ENCODE measurements at places on chromosomes 7 and 10.

- H3K4me3 ChIP-seq = no peak overlapping the region
- no peaks in the 10 kb centered on the region for H3K4me1 ChIP-seq
- no peak overlapping the region for H3K27ac ChIP-seq
- no peaks in the 10 kb centered on the region for H3K27me3 ChIP-seq
- DNase-seq = no peak
Measured at GRCh38 chr7:120995654-120996053, 7.1 kb downstream of the CPED1 start.

GRCh38 chr10:61321041-61321857, 131.9 kb downstream of the TMEM26 start:
- no peak overlapping the region for H3K27ac ChIP-seq
- H3K4me3 ChIP-seq = no peak overlapping the region
- no peaks in the 10 kb centered on the region for H3K4me1 ChIP-seq
- no peak for DNase-seq

- H3K4me3 ChIP-seq = no peak overlapping the region
- no peaks in the 10 kb centered on the region for H3K36me3 ChIP-seq
- H3K4me1 ChIP-seq = no peaks in the 10 kb centered on the region
- no peak for DNase-seq
- no peak overlapping the region for H3K27ac ChIP-seq
Measured at GRCh38 chr10:113538151-113538550, 14.7 kb upstream of the HABP2 start.

GRCh38 chr10:132941640-132942051, 724 bp downstream of the CFAP46 start:
- H3K27ac ChIP-seq = no peak overlapping the region
- no peaks in the 10 kb centered on the region for H3K27me3 ChIP-seq
- no peaks in the 10 kb centered on the region for H3K4me1 ChIP-seq
- no peak overlapping the region for H3K4me3 ChIP-seq

DNA sequence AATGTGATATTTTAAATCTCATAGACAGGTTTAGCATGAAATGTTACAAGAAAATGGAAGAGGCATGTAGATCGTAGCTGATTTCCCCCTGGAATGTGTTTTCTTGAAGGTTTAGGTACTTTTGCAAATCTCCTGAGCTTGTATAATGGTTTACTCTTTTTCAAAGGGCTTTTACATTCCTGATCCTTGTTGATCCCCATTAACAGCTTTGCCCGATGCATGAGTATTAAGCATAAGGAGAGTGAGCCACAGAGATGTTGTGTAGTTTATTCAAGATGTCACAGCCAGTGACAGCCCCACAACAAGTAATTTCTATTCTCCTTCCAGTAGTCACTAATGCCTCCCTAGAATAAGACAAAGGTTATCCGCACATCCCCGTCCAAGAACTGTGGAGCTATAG, 103.7 kb downstream of the SKIDA1 start:
- DNase-seq = no peak
- no peak overlapping the region for H3K4me3 ChIP-seq
- no peaks in the 10 kb centered on the region for H3K4me1 ChIP-seq
- no peaks in the 10 kb centered on the region for H3K36me3 ChIP-seq

DNA sequence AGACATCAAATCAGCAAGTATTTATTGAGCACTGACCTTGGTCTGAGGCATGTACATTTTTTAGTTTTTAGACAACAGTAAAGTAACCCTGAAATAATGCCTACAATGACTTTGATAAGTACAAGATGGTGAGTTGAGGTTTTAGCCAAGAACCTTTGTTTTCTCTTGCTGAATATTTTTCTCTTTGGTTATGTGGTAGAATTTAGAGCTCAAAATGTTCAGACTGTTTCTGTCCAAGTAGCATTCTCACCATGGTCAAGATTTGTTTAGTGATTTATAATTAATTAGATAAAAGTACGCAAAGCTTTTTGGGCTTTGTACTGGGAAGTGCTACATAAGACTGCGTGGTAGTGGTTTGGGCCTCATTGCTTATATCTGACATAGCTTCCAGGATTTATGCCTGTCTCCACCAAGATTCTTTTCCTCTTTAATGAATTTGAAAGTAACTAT, 102.4 kb downstream of the KAT6B start:
- H3K4me1 ChIP-seq = peaks cover 4% of the 10 kb centered on the region
- no peaks in the 10 kb centered on the region for H3K27me3 ChIP-seq
- no peak overlapping the region for H3K4me3 ChIP-seq
- no peak for DNase-seq

- no peaks in the 10 kb centered on the region for H3K27me3 ChIP-seq
- no peak for DNase-seq
- H3K4me3 ChIP-seq = no peak overlapping the region
- no peak overlapping the region for H3K27ac ChIP-seq
Measured at GRCh38 chr10:114078346-114078745, 34.7 kb downstream of the ADRB1 start.

DNA sequence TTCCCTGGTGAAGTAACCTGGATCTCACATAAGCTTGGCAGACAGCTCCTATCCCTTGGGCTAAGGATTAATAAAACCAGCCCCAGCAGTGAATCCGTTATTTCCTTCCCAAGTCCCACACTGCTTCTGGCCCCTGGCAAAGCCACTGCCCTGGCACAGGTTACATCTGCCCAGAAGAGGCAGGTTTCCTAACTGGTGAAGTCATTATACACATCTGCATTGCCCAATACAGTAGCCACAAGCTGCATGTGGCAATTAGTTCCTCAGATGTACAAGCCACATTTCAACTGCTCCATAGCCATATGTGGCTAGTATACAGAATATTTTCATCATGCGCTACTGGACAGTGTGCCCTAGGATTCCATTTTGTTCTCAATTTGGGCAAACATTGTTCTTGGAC, 273.0 kb downstream of the GRM8 start:
- H3K4me3 ChIP-seq = no peak overlapping the region
- no peak overlapping the region for H3K27ac ChIP-seq
- no peaks in the 10 kb centered on the region for H3K4me1 ChIP-seq

GRCh38 chr7:74324531-74325209, 35.5 kb downstream of the CLIP2 start:
- DNase-seq = no peak
- no peak overlapping the region for H3K27ac ChIP-seq
- H3K36me3 ChIP-seq = no peaks in the 10 kb centered on the region

DNA sequence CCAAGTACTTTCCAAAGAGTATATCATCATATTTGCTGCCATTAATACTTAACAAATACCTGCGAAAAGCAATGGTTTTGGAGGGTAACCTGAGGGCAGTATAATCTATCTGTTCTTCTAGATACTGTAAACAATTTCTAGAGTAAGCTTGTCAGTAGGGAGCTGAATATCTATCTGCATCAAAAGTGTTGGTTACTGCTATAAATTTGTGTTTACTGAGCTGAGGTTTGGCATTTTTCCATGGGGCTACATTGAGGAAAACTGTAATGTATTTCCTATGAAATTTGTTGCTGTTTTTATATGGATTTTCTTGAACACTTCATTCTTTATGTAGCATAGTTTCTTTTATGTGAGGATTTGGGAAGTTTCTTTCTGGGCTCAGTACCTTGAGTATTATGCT, 913.4 kb downstream of the CNTNAP2 start:
- H3K27ac ChIP-seq = no peak overlapping the region
- H3K36me3 ChIP-seq = no peaks in the 10 kb centered on the region
- no peaks in the 10 kb centered on the region for H3K4me1 ChIP-seq

DNA sequence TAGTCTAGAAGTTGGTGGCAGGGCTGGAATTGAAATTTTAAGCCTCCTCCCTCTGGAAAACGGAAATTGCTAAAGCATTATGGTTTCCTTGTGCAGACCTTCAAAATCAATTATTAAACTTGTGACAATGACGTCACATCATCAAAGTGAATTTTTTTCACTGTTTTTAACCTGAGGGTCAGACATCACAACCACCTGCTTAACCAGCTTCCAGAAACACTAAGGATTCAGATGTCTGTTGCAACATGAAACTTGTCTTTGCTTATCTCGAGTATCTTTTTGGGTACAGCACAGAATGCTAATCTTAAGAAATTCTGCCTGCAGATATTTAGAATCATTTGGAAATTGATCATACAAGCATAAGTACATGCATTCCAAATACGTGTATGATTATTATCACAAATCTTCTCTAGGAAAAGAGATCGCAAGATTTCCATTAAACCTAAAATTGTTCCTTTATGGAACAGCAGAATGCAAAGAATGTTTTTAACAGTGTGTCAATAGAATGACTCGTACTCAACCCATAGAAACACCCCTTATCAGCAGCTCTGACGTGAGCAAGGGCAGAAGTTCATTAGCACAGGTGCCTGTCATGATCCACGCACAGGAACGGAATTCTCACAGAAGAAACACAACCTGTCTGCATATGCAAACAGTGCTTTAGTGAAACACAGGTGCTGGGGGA, 4.1 kb upstream of the GTPBP4 start:
- H3K36me3 ChIP-seq = no peaks in the 10 kb centered on the region
- DNase-seq = no peak
- H3K4me1 ChIP-seq = peaks cover 3% of the 10 kb centered on the region
- H3K27ac ChIP-seq = no peak overlapping the region
- no peak overlapping the region for H3K4me3 ChIP-seq

GRCh38 chr10:420154-421121, 269.0 kb downstream of the DIP2C start:
- H3K4me1 ChIP-seq = no peaks in the 10 kb centered on the region
- H3K27me3 ChIP-seq = no peaks in the 10 kb centered on the region
- no peaks in the 10 kb centered on the region for H3K36me3 ChIP-seq

- peaks cover 8% of the 10 kb centered on the region for H3K4me1 ChIP-seq
- peak; percentile 40 for DNase-seq
- no peak overlapping the region for H3K4me3 ChIP-seq
Measured at GRCh38 chr10:17375936-17376584, 78.3 kb downstream of the ST8SIA6 start.

Data from mesendoderm (in vitro differentiated cells).